ENCODE measurements at places on chromosomes 4 and X.

DNA sequence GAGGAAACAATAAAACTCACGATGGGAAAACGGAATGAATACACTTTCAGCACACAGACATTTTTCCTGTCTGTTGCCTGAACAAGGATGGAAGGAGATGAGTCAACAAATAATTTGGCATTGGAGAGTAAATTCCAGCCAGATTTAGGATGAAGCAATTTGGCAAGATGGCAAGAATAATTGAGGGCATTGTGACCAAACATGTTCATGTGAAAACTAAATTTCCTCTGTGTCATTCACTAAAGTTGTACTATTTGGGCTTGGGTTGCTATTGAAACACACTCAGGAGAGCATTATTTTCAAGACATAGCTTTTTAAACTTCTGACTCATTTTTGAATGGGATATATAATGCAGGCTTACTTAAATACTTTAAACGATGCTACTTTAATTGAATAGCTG lies 1614.4 kb downstream of the PCDH19 start:
- no peak for DNase-seq

DNA sequence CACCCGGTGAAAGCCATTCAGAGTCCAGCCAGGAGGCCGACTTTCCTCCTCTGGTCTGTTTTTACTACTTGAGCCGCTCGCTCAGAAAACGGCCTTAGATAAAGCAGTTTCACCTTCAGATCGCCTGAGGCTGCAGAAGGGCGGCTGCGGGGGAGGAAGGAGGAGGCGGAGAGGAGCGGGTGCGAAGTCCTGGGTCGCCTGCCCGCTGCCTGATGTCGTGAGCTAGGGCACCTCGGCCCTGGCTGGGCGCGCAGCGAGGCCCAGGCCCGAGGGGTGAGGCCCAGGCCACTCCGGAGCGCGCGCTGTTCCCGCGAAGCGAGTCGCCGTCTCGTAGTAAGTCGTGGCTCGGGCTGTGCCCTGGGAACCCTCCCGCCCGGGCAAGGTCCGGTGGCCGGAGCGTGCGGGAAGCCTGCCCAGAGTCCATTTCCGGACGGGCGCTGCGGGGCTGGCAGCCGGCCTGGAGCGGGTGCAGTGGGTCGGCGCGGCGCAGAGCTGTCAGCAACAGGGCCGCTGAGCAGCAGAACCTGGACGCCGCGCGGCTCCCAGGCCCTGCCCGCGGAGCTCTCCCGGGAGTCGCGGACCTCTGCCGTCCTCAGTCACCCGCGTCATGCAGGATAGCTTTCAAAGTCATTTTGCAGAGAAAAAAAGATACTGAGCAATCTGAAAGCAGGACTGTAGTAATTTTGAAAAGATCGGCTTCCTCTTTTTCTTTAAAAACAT lies 18.6 kb downstream of the TRIM2 start:
- DNase-seq, result peak; percentile 82

DNA sequence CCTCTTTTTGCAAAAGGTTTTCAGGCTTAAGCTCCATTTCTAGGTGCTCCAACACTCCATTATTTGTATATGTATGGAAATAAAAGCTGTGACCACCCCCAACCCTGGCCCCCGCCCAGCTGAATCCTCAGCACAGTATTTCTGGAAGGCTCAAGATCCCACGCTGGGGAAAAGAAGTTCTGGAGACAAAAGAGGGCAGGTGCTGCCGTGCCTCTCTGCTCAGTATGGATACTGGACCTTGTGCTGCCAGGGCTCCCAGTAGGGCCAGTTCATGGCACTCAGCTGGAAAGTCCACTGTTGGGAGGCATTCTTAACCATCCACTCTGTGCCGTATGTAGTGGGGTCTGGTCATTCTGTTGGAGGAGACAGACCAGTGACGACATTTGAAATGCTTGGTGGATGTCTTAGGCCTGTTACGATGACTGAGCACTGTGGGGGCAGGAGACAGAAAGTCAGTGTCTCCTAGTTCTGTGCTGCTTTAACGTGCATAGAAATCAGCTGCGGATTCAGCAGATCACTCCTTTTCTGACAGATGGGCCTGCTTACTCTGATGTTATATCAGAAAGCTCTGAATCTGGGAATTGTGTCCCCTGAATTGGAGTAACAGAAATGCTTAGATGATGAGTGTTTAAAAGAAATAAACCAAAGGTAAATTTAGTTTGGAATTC lies 48.4 kb upstream of the MSANTD1 start:
- DNase-seq, result no peak

- peak; percentile 91 for DNase-seq
Observed at GRCh38 chrX:48597353-48598264, at the start of gene WDR13. Gene WDR13 (plus strand): TSS chrX:48597492. CDS start chrX:48597997, 505 bp downstream.

DNA sequence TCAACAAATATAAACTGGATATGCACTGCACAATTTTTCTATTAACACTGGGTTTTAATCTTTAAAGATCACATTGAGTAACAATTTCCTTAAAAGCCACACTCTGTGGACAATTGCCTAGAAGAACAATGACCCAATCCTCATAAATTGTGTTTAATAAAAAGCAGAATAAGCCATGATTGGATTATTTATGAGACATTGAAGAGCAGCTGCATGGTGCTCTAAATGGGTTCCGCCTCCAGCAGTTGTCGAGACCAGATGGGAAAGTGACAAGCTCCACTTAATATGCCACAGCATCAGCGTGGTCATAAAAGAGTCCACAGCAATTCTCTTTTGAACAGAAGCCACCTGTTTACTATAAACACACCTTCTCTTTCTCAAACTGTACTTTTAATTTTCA lies 635.2 kb upstream of the FRG1 start:
- DNase-seq, result no peak

- DNase-seq, result no peak
Observed at GRCh38 chr4:145492376-145492775, 10.7 kb downstream of the SMAD1 start.

GRCh38 chr4:176308441-176308840 lies 11.3 kb upstream of the SPCS3 start:
- no peak for DNase-seq

DNA sequence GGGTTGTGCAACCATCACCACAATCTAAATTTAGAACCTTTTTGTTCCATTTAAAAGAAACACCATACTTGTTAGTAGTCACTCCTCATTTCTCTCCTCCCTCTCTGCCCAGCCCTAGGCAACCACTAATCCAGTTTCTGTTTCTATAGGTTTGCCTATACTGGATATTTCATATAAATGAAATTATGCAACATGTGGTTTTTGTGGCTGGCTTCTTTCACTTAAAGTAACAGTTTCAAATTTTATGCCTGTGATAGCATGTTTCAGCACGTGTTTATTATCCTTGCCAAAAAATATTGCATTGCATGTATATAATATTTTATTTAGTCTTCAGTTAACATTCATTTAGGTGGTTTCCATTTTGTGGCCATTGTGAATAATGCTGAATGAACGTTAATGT lies 437.6 kb downstream of the IL1RAPL1 start:
- DNase-seq, result no peak

- peak; percentile 47 for DNase-seq
Observed at GRCh38 chr4:106329041-106329618, 12.8 kb downstream of the AIMP1 start.

DNA sequence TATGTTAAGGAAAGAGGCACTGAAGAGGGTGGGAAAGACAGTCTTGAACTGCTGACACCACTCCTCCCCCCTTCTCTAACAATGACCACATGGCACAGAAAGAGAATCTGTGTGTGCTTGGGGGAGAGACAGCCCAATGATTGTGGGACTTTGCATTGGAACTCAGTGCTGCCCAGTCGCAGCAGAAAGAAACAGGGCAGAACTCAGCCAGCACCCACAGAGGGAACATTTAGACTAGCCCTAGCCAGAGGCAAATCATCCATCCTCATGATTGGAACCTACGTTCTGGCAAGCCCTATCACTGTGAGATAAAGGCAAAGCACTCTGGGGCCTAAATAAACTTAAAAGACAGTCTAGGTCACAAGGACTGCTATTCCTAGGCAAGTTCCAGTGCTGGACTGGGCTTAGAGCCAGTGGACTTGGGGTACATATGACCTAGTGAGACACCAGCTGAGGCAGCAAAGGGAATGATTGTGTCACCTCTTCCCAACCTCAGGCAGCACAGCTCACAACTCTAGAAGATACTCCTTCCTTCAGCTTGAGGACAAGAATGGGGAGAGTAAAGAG lies 132.8 kb upstream of the S100G start:
- no peak for DNase-seq

DNA sequence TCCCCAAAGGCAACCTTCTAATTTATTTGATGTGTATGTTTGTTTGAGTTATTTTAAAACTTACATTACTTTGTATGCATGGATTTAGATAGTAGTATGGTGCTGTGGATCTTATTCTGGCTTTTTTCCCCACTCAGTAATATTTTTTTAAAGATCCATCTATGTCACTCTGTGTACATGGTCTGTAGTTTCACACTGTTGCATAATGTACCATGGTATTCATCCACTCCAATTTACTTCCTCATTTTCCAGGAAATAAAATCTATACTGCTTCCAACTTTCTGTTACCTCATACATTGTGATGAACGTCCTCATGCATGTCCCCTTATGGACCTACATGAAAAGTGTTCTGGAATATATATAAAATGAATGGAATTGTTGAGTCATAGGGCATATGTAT lies 17.6 kb downstream of the ARMCX2 start:
- no peak for DNase-seq

DNA sequence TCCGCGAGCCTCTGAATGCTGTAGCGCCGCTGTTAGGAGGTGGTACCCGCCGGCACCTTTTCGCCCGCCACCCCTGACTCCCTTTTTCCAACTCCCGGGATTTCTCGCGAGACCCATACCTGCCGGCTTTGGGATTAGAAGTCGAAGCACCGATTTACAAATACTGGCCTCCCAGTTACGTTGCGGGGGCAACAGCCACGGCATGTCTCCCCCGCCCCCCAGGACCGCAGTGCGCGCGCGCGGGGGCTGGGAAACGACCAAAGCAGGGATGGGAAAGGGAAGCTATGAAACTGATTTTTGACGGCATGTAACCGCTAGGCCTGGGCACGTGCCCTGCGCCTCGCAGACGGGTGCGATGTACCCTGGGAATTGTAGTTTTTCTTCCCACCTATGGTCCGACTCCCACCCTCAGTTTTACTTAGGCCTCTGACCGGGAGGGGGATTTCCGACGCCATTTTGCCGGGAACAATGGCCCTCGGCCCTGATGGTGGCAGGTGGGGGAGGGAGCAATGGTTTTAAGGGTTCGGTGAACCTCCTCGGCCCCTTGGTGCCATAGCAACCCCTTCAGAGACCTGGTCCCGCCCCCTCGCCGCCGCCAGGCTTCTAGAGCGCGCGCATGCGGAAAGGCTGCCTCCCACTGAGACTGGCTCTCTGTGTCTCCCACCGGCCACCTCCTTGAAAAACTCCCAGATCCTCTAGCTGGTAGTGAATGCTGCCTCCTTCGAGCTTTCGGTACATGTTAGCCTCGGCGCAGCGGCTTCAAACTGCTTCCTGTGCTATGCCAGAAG lies 772 bp upstream of the WNK3 start:
- DNase-seq, result peak; percentile 10

DNA sequence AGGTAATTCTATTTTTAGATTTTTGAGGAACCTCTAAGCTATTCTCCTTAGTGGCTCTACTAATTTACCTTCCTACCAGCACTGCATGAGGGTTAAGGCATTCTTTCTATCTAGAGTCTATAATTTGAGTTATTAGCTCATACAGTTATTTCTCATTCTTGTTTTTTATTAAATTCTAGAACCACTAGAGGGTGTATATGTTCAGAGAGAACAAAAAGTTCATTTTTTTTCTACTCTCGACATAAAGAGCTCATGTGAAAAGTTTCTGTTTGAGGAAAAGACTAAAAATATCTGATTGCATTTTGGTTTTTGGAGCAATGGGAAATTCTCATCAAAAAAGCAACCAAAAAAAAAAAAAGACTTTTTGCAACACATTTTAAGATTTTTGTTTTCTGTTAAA lies 57.0 kb upstream of the LRAT start:
- no peak for DNase-seq

DNA sequence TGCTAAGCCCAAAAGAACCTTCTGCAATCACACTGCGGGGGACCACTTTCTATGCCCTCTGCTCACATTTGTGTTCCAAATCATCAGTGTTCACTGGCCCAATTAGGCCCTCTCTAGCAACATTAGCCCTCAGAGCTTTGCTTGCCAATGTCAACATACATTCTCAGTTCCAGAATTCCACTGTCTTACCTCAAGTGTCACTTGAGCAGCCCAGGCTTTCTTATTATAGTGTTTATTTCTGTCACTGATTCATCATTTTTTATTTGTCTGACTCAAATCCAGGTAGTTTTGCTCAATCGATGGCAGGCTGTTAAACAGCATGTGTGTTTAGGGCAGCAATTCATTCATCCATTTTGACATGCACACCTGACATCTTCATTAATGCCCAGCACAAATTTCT lies 291.2 kb downstream of the TEX13A start:
- DNase-seq, result no peak

- DNase-seq, result peak; percentile 51
Observed at GRCh38 chr4:186587416-186588018, 32.1 kb upstream of the MTNR1A start.

DNA sequence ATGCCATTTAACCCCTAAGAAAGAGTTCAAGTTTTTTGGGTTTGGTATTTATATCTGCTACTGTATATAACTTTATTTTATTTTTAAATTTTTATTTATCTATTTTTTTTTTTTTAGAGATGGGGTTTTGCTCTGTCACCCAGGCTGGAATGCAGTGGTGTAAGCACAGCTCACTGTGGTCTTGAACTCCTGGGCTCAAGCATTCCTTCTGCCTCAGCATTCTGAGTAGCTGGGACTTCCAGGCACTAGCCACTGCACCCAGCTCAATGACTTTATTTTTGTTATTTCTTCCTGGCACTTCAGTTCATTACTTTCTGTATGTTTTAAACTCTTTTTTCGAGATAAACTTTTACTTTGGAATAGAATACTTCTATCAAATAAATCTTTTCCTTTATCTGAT lies 42.4 kb upstream of the PGAM4 start:
- no peak for DNase-seq

- no peak for DNase-seq
Observed at GRCh38 chr4:90078440-90078839, 48.8 kb upstream of the CCSER1 start.

DNA sequence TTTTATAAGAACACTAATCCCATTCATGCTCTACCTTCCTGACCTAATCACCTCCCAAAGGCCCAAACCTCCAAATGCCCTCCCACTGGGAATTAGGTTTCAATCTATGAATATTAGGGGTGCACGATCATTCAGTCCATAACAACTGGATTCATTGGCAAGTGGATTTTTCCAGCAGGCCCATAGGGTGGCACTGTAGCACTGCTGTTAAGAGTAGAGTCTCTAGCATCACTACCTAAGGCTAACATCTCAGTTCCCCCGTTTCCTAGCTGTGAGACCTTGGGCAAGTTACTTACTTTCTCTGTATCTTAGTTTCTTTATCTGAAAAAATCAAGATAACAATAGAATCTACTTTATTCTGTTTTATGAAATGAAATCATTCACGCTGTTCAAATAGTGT lies 315.8 kb downstream of the STIM2 start:
- peak; percentile 63 for DNase-seq

GRCh38 chr4:40462326-40462725 lies 127.2 kb downstream of the CHRNA9 start:
- DNase-seq, result no peak

GRCh38 chr4:173461170-173461569 lies 62.3 kb upstream of the SCRG1 start:
- DNase-seq, result no peak

All from D341Med (cell line).